Stimulated activated CD8-positive, alpha-beta memory T cell treated with anti-CD3 and anti-CD28 coated beads, Interleukin-4, amount 100 ng/mL, for 1 hour (primary cell): ENCODE measurements at places on chromosomes 2 and 18.

DNA sequence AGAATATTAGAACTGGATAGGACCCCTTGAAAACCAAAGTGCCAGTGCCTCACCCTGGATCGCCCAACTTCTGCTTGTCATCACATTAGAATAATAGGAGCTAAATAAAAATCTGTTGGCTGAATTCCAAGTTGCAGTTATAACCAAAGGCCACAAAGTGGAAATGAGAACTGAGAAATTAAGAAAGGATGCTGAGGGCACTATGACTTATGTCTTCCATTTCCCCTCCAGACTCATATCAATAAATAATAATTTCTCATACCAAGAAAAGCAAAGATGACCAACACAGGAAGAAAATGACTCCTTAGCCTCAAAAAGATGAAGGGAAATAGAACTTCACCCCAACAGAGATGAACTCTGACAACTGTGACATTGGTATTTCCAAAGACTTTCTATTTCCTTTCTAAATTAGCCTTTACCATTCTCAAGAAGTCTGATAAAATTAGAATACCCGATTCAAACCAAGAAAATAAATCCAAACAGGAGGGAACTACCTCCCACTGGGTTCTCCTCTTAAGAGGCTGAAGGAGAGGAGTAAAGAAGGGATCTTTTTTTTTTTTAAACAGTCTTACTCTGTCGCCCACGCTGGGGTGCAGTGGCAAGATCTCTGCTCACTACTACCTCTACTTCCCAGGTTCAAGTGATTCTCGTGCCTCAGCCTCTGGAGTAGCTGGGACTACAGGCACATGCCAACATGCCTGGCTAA, 46.5 kb upstream of the EPG5 start:
- DNase-seq = no peak

DNA sequence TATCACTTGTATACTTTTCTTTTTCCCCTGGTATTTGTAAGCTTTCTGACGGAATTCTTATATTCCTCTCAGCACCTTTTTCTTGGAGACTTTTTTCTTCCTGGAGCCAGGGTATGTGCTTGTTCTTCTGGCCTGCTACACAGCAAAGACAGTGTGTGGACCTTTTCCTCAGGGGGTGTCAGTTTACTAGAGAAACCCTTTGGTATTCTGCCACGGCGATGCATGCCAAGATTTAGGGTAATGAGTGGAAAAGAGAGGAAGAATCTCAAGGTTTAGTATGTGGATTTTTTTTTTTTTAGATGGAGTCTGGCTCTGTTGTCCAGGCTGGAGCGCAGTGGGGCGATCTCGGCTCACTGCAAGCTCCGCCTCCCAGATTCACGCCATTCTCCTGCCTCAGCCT, 152.2 kb downstream of the PHLPP1 start:
- DNase-seq = no peak

- no peak for DNase-seq
These were observed 100.9 kb downstream of the WDSUB1 start for GRCh38 chr2:159185401-159186130.

DNA sequence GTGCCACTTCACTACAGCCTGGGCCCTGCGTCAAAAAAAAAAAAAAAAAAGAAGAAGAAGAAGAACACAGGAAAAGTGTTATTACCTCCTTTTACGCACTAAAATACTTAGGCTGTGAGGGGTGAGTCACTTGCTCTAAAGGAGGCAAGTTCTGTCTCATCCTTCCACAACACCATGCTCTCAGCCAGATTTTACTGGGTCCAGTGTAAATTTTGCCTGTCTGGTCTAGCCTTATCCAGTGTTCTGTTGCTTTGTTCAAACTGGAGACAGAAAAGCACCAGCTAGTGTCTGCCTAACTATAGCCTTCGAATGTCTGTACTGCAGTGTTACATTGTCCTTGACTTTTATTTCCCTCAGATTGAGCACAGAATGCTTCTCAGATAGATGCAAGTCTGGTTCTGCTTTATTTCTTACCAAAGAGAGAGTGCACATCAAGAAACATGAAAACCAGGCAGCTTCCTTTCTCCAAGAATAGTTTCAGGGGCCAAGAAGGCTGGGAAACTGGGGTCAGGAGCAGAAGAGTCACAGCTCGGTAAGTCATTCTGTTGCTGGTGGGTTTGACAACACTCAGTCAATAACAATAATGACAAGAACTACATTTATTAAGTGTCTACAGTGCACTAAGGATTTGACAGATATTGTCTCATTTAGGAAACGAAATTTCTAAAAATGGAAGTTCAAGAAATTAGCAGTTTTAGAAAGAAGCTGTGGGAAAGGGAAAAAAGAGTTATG, 3.1 kb upstream of the MSGN1 start:
- no peak for DNase-seq

DNA sequence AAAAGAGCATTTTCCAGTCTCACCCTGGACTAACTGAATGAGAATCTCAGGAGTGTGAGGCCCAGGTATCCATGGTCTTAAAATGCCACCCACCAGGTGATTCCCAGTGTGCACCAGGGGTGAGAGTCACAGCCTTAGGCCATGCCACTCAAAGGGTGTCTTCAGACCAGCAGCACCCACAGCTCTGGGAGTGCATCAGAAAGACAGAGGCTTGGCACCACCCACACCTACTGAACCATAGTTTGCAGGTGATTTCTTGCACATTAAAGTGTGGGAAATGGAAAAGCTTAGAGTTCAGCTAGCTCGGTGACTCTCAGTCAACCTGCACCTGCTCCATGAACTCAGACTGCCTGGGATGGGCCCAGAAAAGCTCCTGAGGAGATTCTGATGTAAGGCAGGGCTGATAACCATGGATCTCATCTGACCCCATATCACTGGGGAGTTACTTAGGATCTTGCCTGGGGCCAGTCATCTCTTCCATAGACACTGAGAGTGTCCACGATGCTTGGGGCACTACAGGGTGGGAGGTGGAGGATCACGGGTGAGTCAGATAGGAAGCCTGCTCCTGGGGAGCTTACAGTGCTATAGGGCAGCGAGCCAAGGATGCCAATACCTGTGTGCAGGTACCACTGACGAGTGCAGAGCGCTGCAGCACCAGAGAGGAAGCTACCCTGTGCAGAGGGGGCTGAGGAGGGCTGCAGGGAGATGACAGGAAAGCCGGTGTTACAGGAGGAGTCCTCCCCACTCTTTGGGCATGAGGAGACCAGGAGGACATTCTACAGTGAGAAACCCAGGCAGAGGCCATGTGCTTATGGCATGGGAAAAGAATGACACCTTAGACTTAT, 4.6 kb downstream of the IL37 start:
- no peak for DNase-seq

- DNase-seq = no peak
These were observed 1919.1 kb upstream of the PIK3C3 start for GRCh38 chr18:40035966-40036365.

GRCh38 chr18:75200071-75200470, 8.9 kb downstream of the PTGR3 start:
- DNase-seq = no peak

DNA sequence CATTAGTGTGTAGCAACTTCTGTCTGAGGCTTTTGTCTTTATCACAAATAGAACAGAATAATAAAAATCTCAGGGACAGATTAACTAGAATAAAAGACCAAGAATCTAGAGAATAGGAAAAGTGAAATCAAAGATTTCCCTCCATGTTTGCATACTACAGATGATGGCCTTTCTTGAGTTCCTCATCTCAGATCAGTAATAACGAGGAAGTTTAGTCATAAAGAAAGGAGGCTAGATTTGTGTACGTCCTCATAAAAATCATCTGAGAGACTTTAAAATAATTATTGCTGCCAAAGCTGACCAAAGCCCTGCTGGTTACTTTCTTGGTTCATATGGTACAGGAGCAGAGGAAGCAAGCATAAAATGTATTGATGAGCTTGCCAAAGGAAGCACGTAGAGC, 117.3 kb downstream of the MIB1 start:
- DNase-seq = no peak

DNA sequence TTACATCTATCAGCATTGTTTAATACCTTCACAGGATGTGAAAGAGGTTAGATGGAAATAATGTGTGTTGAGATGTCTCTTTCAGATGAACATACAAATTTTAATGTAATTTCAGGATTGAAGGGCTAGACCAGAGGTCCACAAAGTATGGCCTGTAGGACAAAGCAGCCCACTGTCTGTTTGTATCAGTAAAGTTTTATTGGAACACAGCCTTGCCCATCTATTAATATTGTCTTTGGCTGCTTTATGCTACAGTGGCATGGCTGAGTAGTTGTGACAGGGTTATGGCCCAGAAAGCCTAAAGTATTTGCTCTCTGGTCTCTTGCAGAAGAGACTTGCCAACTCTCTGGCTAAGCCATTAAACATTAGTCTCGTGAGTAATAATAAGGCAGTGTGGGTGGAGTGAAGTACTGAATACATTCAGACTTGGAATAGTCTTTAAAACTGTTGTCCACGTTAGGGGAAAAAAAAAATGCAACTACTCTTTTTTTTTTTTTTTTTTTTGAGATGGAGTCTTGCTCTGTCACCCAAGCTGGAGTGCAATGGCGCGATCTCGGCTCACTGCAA, 74.5 kb upstream of the NOSTRIN start:
- no peak for DNase-seq

DNA sequence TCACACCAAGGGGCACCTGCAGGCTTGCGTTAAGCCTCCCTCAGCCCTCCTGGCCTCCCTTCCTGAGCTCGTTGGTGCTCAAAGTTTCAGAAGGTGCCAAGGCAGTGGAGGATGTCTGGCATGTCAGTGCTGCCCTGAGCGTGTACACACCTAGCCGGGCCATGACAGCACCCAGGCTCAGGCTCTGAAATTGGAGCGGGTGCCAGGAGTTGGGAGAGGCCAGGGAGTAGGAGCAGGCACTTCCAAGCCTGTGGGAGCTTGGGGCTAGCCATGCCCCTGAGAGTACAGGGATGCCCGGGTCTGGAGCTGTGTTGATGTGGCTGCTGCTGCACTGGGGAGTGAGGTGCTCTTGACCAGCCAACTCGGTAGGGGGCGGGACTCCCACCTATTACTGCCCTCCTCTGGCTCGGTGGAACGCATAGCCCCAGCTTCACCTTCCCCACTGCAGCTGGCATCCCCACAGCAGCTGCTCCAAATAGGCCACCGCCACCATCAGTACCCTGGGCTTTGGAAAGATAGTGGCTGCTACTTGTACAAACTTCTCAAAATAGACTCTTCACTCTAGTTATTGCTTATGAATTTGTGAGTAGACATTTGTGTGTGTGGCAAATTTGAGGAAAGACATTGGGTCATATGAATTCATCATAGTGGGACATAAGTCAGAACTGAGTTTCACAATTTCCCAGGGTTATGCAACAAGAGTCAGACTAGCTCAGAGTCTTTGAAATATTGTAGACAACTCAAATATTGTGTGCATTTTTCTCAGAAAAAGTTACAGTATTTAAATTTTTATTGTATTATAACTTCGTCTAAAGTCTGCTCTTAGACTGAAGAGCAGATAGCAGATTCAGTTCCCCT, 6.8 kb upstream of the PCARE start:
- DNase-seq = no peak

DNA sequence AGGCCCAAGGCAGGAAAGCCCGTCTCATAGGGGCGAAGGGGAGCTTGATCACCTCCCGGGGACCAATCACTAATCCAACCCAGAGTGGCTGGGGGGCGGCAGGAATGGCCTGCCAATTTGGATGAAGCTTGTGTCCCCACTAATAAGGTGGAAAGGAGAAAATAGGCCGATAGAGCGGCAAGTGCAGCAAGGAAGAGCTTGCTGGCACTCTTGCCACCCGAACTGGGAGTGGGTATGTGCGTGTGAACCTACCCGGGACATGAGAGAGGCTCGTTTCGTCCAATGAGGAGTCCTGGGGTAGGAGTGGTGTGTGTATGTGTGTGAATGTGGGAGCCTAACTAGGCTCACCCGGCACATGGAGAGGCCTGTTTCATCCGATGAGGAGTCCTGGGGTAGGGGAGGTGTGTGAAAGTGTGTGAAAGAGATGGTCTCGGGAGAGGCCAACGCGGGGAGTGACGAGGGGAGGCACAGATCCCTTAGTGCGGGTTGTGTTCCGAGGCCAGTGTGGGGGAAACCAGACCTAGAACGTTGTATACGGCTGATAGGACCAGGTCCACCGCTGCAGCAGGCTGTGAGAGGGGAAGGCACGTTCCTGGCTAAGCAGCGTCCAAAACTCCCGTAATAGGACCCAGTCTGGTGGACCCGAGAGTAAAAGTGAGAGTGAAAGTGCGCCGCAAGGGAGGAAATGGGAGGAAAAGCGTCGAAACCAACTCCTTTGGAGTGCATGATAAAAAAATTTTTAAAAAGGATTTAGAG, 47.1 kb upstream of the SELENOI start:
- no peak for DNase-seq

GRCh38 chr18:36358141-36358540, 60.6 kb downstream of the FHOD3 start:
- DNase-seq = no peak

GRCh38 chr2:39779927-39780326, 869 bp upstream of the THUMPD2 start:
- no peak for DNase-seq

DNA sequence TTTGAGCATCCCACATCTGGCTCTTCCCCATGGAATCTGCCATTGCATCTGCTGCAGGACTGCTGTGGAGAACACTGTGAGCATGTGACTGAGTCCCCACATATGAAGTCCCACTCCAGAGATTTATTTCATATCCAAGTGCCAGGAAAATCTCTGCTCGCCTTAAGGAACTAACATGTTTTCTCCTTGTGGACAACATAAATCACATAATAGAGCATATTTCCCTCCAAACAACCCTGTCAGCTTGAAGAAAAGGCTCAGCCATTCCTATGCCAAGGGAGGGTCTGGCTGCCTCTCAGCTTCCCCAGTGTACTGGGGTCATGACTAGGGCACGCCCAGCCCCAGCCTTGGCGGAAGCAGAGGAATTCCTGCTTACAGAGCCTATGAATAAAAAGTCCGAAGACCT, 193.7 kb downstream of the DNER start:
- no peak for DNase-seq

- DNase-seq = no peak
These were observed 111.6 kb upstream of the CYP1B1 start for GRCh38 chr2:38187541-38188011.

DNA sequence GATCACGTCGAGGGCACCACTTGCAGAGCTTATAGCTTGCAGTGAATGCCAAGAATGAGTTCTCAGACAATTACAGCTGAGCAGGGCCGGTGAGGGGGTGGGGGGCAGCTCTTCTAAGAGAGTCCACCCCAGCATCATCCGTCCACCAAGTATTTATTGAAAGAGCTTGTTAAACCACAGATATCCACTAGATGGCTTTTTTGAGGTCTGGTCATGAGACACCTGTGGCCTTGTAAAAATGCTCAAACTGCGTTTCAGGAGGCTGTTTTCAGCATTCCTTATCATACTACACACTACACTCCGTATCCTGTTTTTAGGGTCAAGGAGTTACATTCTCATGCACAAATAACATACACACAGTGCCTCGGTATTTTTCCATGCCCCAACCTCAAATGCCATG, 51.5 kb downstream of the DNAJC10 start:
- DNase-seq = no peak

GRCh38 chr2:232892221-232892620, 22.2 kb downstream of the SNORC start:
- no peak for DNase-seq

DNA sequence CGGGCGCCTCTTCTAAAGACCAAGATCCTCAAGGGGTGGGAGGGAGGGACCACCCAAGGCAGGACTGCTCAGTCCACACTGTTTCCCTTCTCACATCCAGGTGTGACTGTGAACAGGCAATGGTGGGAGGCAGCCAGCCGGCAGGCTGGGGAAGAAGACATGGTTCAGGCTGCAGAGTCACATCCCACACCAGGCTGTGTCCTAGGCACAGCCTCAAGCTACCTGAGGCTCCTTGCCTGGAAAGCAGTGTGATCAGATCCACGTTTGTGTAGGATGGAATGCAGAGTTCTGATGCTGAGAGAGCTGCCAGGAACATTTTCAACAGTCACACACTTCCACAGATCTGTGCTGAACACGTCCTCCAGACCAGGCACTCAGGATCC, 16.4 kb downstream of the SLC66A2 start:
- DNase-seq = no peak

GRCh38 chr18:2910261-2910660, 63.5 kb downstream of the EMILIN2 start:
- DNase-seq = no peak
